Right cardiac atrium (tissue), 5 donors: ENCODE measurements at places on chromosomes 7 and 10. TPM values are rescaled to one million over a fixed set of nuclear protein-coding genes. Genes with fewer than 3 reads are reported as not detected.

- DNase-seq, result no peak
Observed at GRCh38 chr10:31760674-31761081, 168.0 kb downstream of the ARHGAP12 start.

DNA sequence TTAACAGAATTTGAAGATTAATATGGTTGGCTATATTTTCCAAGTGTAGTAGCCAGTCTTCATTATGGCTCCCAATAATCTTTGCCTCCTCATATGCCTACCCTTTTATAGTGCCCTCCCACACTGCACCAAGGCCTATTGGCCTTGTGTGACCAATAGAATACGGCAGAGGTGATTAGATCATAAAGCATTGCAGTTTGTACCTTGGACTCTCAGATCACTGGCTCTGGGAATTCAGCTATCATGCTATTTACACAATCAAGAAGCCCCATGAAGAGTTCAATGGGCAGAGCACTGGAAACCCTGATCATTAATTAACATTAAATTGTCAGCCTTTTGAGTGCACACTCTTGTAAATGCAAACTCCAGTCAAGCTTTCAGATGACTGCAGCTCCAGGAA, 154.5 kb upstream of the MAGI2 start:
- no peak for DNase-seq

GRCh38 chr7:44647981-44648714, 41.7 kb downstream of the OGDH start:
- DNase-seq, result no peak

DNA sequence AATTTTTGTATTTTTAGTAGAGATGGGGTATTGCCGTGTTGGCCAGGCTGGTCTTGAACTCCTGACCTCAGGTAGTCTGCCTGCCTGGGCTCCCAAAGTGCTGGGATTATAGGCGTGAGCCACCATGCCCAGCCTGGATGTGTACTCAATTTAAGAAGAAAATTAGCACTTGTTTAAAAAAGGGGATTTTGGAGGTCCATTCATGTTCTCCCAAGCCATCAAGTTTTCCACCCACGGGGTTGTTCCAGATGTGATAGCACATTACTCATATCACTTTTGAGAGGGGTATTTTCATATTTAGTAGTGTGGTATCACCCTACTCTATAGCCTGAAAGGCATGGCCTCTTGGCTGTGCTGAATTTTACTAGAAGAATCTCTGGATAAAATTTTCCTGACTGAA, 10.5 kb upstream of the SLC26A3 start:
- DNase-seq, result no peak

Gene SPDYE11
- not detected for total RNA-seq

GRCh38 chr10:75358132-75358531, 43.4 kb downstream of the ZNF503 start:
- DNase-seq, result no peak

- DNase-seq, result no peak
Observed at GRCh38 chr10:7075851-7076250, 335.0 kb downstream of the SFMBT2 start.

Gene KCNMA1
- total RNA-seq, result 4.6 TPM

DNA sequence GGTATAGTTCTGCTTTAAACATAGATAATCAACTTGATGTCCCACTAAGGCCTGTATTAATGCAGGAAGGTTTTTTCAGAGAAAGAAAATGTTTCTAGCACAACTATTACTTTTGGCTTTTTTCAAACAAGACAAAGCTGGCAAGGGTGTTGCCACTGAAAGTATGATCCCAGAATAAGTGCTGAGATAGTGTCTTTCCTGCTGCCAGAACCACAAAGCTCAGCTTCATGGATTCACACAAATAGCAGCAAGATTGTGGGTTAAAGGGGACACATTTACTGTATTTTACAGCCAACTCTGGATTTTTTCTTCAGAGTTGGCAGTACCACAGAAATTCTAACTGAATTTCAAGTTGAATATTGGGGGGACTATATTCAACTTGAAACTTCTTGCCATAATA, 4.3 kb downstream of the NCOA4 start:
- no peak for DNase-seq

Gene POLR2J3
- total RNA-seq, result 12.2 TPM
